Pancreas (tissue), 10 donors: ENCODE measurements at places on chromosomes 3 and 15. TPM values are rescaled to one million over a fixed set of nuclear protein-coding genes. Genes with fewer than 3 reads are reported as not detected.

GRCh38 chr3:25469558-25469957, 41.5 kb downstream of the RARB start:
- no peak for DNase-seq

GRCh38 chr3:29789686-29790085, 508.8 kb downstream of the RBMS3 start:
- DNase-seq = no peak

The MEF2A gene
- 24.4 TPM for total RNA-seq

The SOX2 gene
- not detected for total RNA-seq

The SLC6A20 gene
- 3.6 TPM for total RNA-seq

GRCh38 chr3:169984292-169984691, 17.7 kb downstream of the SEC62 start:
- no peak for DNase-seq

DNA sequence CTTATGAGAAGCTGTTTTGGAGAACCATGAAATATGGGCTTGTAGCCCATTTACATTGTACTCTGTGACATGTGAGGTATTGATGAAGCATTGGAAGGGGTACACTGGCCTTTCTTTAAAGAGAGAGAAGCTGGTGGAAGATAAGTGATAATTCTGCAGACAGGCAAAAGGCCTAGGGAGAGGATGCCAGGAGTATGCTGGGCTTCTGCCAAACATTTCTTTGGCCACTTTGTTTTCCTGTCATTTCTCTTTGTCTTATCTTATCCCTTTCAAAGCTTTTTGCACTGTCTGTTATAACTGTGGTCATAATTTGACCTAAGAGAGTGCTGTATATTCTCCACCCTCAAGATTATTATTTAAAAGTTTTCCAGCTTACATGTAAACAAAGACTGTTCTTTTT, 109.6 kb upstream of the SEMA6D start:
- no peak for DNase-seq
